Hematopoietic multipotent progenitor cell treated with erythropoietin and hydrocortisone succinate and interleukin-3 and kit ligand, for 8 days (in vitro differentiated cells): ENCODE measurements at places on chromosomes 2 and 18.

DNA sequence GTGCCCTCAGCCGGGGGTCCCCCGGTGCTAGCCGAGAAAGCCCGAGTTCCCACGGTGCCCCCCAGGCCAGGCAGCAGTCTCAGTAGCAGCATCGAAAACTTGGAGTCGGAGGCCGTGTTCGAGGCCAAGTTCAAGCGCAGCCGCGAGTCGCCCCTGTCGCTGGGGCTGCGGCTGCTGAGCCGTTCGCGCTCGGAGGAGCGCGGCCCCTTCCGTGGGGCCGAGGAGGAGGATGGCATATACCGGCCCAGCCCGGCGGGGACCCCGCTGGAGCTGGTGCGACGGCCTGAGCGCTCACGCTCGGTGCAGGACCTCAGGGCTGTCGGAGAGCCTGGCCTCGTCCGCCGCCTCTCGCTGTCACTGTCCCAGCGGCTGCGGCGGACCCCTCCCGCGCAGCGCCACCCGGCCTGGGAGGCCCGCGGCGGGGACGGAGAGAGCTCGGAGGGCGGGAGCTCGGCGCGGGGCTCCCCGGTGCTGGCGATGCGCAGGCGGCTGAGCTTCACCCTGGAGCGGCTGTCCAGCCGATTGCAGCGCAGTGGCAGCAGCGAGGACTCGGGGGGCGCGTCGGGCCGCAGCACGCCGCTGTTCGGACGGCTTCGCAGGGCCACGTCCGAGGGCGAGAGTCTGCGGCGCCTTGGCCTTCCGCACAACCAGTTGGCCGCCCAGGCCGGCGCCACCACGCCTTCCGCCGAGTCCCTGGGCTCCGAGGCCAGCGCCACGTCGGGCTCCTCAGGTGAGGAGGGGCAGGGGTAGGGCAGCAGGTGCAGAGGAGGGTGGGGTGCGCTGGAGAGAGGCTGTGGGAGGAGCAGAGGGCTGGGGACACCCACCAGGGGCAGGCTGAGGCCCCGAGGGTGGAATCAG lies 14.1 kb upstream of the GMPPA start:
- no peak for DNase-seq

GRCh38 chr2:172445851-172446250 lies 18.5 kb downstream of the ITGA6 start:
- DNase-seq, result no peak

DNA sequence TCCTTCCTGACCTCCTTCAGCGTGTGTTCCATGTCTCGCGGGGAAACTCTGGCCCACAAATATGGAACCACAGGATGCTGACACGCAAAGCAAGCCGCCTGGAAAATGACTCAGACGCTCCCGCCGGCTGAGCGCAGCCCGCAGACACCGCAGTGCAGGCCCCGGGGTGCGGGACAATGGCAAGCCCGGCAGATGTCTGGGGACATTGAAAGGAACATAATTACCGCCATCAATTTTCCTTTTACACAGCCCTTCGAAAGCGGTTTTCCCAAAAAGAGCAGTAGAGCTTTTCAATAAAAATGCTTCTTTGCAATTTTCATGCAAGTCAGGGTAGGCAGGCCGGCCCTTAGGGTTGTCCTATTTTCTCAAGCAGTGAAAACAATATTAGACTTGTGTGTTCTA lies 159.2 kb upstream of the SH3BP4 start:
- DNase-seq, result no peak

DNA sequence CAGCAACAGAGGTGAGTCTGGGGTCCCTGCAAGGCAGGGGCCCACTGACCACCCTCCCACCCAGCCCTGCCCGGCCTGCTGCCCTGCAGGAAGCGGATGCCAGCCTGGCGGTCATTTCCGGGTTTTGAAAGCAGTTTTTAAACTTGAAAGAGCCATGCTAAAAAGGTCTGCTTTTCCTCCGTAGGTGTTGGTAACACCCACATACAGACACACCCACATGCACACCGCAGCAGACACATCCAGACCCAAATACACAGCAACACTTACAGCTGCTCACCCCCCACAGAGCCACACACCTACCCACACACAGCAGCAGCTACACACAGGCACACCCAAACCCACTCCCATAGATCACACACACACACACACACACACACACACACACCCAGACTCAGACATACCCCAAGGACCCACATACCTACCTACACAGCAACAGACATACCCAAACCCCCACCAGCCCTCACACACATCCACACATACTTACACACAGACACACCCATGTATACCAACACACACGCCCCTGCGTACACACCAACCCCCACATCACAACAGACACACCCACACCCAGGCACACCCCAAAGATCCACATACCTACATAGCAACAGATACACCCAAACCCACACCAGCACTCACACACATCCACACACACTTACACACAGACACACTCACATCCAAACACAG lies 7.6 kb downstream of the ZFP36L2 start:
- peak; percentile 79 for DNase-seq

- no peak for DNase-seq
Observed at GRCh38 chr2:42035241-42035640, 12.6 kb upstream of the PKDCC start.

DNA sequence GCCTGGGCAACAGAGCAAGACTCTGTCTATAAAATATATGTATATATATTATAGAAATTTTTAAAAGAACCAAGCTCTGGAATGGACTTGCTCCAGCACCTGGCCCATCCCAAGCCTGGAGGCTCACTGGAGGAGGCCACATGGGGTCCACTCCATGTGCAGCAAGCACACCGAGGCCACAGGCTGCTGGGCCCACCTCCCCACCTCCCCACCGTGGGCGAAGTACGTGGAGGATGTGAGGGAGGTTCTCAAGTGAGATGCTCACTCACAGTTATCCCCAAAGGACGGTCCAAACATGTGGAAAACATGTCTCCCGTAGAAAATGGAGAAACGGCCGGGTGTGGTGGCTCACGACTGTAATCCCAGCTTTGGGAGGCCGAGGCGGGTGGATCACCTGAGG lies 13.9 kb upstream of the RAB17 start:
- no peak for DNase-seq

- DNase-seq, result no peak
Observed at GRCh38 chr2:107411267-107411666, 415.4 kb upstream of the RGPD4 start.

GRCh38 chr18:50465211-50466153 lies 90.6 kb downstream of the SKA1 start:
- DNase-seq, result no peak

DNA sequence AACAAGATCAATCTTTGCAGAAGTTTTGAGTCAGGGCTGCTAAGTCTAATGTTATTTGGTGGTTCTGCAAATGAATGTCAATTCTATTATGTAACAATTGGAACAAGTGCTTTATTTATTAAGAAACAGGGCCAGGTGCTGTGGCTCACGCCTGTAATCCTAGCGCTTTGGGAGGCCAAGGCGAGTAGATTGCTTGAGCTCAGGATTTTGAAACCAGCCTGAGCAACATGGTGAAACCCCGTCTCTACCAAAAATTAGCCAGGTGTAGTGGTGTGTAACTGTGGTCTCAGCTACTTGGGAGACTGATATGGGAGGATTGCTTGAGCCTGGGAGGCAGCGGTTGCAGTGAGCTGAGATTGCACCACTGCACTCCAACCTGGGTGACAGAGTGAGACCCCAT lies 13.2 kb upstream of the RNF103 start:
- no peak for DNase-seq

DNA sequence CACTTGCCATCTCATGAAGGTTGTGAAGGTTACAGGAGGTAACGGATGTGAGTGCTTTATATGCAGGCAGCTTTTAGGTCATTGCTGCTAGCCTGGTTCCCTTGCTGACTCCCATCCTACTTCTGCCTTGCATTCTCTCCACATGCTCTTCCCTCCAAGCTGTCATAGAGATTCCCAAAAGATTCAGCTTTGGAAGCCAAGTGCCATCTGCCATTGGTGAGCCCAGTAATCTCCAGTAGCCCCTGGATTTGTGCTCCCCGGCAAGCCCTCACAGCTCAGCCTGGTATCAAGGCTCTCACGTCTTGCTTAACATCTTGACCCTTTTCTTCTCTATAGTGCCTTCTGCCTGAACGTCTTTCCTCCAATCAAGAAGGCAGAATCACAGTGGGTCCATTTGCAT lies 61.6 kb downstream of the MYT1L start:
- DNase-seq, result no peak

- no peak for DNase-seq
Observed at GRCh38 chr2:235219048-235219447, 267.2 kb downstream of the SH3BP4 start.

DNA sequence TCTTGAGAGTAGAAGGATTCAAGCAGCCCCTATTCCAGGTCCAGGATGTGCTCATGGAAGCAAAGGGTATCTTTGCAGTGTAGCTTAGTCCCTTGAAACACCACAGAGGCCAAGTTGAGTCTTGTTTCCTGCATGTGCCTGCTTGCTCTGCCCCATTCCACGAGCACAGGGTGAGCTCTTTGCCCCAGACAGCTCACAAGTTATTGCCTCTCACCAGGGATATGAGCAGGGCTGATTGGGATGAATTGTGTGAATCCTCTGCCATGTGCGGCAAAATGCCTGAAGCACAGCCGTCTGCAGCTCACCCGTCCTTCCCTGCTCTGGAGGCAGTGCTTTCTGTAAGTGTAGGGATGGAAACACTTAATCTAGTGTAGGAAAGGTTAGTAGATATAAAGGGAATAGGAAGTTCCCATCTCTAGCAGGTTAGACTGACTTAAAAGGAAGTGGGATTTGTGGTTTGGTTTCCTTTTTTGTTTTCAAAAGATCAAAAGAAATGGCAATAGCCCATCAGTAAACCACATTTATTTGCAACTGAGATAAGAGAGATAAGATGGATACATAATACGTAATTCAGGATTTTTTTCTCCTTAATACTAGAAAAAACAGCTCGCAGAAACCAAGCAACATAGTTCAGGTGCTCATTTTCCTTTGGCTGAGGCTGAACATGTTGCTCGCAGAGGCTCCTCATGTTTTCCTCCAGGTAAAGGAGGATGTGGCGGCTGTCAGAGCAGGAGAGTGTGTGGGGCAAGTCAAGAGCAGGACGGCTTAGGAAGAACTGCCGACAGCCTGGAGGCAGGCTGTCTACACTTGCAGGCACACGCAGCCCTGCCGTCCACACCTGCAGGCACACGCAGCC lies 41.4 kb downstream of the TMEM182 start:
- DNase-seq, result peak; percentile 4

DNA sequence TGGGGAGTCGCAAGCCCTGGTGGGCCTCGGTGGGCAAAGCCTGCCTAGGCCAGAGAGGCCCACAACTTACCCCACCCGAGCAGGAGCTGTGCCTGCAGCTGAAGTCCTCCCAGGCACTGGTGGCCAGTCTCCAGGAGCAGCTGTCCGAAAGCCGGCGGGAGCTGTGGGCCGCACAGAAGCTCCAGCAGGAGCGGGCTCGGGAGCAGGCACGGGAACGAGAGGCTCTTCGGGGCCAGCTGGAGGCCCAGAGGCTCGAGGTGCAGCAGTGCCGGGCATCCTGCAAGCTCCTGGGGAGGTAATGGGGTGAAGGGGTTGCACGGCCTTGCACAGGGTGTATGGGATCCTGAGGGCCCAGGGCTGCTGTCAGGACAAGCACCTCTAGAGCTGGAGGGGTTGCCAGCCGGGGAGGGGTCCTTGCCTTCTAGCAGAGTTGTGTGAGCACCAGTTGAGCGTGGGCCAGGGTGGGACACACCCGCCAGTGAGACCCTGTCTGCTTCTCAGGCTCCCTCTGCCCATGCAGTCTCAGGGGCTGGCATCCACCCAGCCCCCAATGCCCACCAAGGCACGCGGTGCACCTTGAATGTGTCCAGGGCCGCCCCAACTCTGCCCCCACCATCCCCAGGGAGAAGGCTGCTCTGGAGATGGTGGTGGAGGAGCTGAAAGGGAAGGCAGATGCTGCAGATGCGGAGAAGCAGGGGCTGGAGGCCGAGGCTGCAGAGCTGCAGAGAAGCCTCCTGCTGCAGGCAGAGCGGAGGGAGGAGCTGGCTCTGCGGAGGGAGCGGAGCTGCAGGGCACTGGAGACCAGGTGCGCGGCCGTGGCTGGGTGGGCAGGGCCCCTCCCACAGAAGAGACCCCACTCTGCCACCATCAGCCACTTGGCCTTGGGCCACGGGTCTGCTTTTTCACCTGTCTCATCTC lies 27.2 kb downstream of the CROCC2 start:
- no peak for DNase-seq

GRCh38 chr2:217568289-217568971 lies 434.4 kb downstream of the TNS1 start:
- DNase-seq, result no peak

GRCh38 chr18:54964741-54965140 lies 5.5 kb upstream of the CCDC68 start:
- no peak for DNase-seq

GRCh38 chr18:23479829-23480505 lies 23.3 kb upstream of the RMC1 start:
- DNase-seq, result no peak

GRCh38 chr2:18154812-18155211 lies 276.3 kb downstream of the KCNS3 start:
- no peak for DNase-seq

DNA sequence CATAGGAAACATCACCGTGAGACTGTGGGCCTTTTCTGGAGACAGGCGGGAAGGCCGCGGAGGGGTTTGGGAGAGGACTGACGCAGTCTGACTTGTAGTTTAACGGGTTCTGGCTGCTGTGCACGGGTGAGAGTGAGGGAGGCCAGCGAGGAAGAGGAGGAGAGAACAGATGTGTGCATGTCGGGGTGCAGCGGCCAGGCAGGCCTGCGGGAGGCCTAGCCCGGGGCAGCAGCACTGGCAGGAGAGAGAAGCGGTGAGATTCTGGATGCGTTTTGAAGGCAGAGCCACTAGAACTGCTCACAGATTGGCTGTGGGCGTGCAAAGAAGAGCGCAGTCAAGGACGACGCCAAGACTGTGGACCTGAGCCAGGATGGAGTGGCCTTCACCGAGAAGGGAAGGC lies 53.9 kb downstream of the PTGR3 start:
- no peak for DNase-seq

DNA sequence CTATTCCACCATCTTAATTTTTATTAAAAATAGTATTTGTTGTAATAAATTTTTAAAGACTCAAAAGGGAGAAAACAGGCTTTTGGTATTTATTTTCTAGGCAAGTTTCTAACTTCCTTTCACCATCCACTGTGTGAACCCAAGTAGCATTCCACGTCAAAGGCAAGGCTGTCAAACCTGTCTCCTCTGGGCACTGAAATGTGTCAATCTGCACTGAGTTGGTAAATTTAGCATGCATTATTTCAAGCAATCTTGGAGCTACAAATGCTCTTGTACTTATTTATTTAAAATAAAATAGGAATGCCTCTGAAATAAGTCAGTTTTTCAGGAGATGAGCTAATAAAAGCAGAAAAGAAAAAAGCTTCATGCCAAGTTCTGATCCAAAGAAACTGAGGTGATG lies 130.9 kb upstream of the CNTNAP5 start:
- no peak for DNase-seq

DNA sequence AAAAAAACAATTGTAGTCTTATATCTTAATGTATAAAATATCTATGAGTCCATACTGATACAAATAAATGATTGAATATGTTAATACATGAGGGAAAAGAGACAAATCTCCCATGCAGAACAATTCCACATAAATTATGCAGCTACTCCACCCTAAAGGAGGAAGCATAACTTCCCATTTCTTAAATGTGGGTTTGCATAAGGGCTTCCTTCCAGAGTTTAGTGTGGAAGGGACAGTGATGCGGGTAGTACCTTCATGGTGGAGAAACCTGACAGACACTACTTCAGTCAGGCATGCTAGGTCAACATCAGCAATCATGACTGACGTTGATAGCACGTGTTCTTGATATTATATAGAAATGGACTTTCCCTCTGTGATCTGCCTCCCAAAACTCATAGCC lies 146.9 kb upstream of the STON1 start:
- DNase-seq, result no peak

GRCh38 chr2:3645745-3646389 lies 12.1 kb upstream of the ALLC start:
- DNase-seq, result no peak
